ENCODE measurements at places on chromosomes 3 and 15.

- DNase-seq = no peak
These were observed 322.5 kb upstream of the CFAP20DC start for GRCh38 chr3:59372346-59372745.

- no peak for DNase-seq
These were observed 303.1 kb downstream of the RPLP1 start for GRCh38 chr15:69755551-69756310.

DNA sequence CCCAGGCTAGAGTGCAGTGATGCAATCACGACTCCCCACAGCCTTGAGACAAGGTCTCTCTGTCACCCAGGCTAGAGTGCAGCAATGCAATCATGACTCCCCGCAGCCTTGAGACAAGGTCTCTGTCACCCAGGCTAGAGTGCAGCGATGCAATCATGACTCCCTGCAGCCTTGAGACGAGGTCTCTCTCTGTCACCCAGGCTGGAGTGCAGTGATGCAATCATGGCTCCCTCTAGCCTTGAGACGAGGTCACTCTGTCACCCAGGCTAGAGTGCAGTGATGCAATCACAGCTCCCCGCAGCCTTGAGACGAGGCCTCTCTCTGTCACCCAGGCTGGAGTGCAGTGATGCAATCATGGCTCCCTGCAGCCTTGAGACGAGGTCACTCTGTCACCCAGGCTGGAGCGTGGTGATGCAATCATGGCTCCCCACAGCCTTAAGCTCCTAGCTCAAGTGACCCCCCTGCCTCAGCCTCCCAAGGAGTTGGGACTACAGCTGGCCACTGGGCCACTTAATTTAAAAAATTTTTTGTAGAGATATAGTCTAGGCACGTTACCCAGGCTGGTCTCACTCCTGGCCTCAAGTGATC, 26.1 kb downstream of the TFRC start:
- no peak for DNase-seq

GRCh38 chr3:13895155-13896105, 15.6 kb upstream of the WNT7A start:
- DNase-seq = peak; percentile 59

DNA sequence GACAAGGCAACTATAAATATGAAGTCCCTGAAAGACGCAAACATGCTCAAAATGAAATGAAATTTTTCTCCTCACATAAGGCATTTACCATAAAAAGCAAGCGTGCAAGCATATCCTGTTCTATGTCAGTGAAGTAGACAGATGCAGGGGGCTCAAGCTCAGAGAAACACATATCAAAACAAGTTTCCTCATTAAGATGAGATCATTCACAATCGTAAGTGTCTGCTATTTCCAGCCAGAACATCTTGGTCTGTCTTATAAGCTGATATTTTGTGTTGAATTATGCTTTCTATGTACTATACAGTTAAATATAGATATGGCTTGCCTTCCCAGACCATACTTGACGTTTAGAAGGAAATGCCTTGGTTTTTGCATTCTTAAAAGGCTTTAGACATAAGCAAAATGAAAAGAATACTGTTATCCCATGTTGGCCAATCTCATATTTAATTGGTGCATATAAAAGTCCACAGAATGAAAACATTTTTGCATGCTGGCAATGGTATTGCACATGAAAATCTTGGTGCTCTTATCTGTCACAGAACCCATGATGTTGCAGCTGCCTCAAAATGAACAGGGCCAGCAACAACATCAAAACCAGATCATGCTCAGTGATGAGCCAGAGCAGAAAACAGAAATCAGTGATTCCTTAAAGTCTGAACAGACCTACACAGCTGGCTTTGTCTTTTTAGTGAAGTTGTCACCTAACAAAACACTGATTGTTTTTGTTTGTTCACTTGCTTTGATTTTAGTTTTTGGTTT, 65.4 kb downstream of the SIDT1 start:
- no peak for DNase-seq

DNA sequence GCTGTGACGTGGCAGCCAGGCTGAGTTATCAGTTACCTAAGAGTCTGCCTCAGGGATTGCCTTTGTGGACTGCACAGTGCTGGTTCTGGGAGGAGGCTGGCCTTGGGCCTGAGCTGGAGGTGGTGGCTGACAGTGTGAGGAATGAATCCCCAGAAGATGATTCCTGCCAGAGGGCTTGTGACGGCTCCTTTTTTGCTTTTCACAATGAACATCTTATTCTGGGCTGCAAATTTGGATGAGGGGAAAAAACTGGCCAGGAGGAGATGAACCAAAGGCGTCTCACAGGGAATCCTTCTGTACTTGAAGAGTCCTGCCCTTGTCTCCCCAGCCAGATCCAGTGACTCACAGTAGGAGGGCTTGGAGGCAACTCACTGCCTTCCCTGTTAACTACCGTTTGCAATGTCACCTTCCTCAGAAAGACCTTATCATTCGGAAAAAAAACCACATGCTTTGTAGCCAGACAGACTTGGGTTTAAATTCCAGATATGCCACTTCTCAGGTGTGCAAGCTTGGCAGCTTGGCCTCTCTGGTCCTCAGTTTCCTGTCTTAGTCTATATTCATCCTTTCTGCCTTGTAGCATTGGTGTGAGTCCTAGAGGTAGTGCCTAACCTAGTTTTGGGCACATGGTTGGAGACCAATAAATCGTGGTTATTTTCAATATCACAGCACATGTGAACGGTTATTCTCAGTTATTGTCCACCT, 19.1 kb downstream of the ST6GAL1 start:
- DNase-seq = no peak

DNA sequence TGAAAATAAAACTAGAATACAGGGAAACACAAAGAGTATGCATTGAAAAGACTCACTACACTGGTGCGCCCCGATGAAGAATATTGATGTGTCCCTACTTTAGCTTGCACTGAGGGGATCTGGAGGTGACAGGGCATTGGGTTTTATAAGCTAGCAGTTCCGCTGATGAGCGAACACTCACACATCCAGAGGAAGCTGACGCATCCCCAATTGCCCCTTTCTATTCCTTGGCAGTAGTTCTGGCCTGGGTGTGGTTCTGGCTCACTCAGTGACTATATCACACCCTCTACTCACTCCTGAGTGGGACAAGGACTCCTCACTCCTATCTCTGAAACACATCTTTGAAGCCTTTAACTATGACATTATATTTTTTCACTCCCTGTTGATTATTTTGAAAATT, 71.0 kb downstream of the B3GNT5 start:
- DNase-seq = no peak

DNA sequence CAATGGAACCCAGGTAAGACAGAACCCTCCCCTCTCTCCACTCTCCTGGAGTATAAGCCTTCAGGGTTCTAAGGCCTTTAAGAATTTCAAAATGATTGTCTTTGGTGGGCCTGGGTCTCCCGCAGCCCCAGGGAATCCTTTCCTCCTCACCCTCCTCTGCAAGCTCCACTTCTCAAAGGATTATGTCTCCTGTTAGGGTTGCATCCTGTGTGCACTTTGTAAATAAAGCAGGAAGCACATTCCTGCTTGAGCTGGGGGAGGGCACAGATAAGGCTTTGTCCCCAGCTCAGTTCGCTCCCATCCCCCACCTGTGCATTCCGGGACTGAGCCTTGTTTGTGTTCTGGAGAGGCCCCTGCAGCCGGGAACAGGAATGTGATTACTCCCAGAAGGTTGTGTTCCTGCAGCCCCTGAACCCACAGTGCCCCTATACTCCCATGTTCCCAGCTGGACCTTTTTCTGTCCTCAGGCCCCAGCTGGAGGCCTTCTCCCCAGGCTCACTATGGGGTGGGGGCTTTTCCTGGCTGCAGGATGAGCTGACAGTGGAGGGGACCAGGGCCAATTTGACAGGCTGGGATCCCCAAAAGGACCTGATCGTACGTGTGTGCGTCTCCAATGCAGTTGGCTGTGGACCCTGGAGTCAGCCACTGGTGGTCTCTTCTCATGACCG, 9.5 kb downstream of the TYRO3 start:
- no peak for DNase-seq
